Progenitor cell of endocrine pancreas (in vitro differentiated cells): ENCODE measurements at places on chromosomes 1 and 21. TPM values are rescaled to one million over a fixed set of nuclear protein-coding genes. Genes with fewer than 3 reads are reported as not detected.

The FLG2 gene
- not detected in 2 replicates for total RNA-seq

The CMPK1 gene
- total RNA-seq: 51.7 and 53.1 TPM in 2 replicates

- DNase-seq: no peak
- peaks cover 30% of the 10 kb centered on the region for H3K27me3 ChIP-seq
- no peak overlapping the region for H3K27ac ChIP-seq
- H3K36me3 ChIP-seq: no peaks in the 10 kb centered on the region
- H3K4me3 ChIP-seq: no peak overlapping the region
These were observed 22.1 kb downstream of the SPOCD1 start for GRCh38 chr1:31793586-31794285.

GRCh38 chr1:116096013-116096618 lies 15.1 kb upstream of the MAB21L3 start:
- no peaks in the 10 kb centered on the region for H3K27me3 ChIP-seq
- no peak overlapping the region for H3K4me3 ChIP-seq
- H3K27ac ChIP-seq: no peak overlapping the region
- DNase-seq: no peak

- H3K4me1 ChIP-seq: peaks cover 17% of the 10 kb centered on the region
- H3K27ac ChIP-seq: no peak overlapping the region
- H3K4me3 ChIP-seq: no peak overlapping the region
- no peak for DNase-seq
These were observed 7.5 kb upstream of the GPR153 start for GRCh38 chr1:6268415-6268814.

DNA sequence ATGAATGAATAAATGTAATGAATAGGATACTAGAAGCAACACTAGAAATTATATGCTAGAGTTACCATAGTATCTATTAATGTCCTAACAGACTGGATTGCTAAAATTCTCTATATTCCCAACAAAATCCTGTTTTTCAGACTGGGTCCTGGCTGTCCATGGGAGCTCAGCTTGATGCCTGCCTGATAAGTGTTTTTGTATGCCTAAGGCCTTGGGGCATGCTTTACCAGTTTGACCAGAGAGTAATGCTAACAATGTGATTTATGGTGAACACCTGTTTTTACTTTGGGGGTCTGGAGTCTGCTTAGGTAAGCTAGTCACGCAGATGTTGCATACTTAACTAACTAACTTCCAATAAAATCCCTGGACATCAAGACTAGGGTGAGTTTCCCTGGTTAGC lies 318.8 kb upstream of the DEPDC1 start:
- no peak overlapping the region for H3K4me3 ChIP-seq
- H3K36me3 ChIP-seq: no peaks in the 10 kb centered on the region
- no peak for DNase-seq
- no peak overlapping the region for H3K27ac ChIP-seq
- H3K4me1 ChIP-seq: peaks cover 3% of the 10 kb centered on the region
- H3K27me3 ChIP-seq: no peaks in the 10 kb centered on the region

The AVPR1B gene
- 0.60 TPM in 1 of 2 replicates, not detected in the other for total RNA-seq

The RUNX3 gene
- total RNA-seq: 0.07 TPM in 1 of 2 replicates, not detected in the other

GRCh38 chr1:168288311-168289052 lies 7.8 kb downstream of the TBX19 start:
- no peak overlapping the region for H3K27ac ChIP-seq
- H3K27me3 ChIP-seq: no peaks in the 10 kb centered on the region
- peaks cover 9% of the 10 kb centered on the region for H3K4me1 ChIP-seq
- H3K4me3 ChIP-seq: no peak overlapping the region
- no peaks in the 10 kb centered on the region for H3K36me3 ChIP-seq

The PPFIA4 gene
- total RNA-seq: 0.87 and 1.2 TPM in 2 replicates
